ENCODE measurements at places on chromosomes 5 and 9.

GRCh38 chr9:36161187-36161586 is 8.0 kb upstream of the CCIN start:
- peak; percentile 52 for DNase-seq

- DNase-seq = no peak
Measured at GRCh38 chr9:134424818-134425217, 98.6 kb downstream of the RXRA start.

DNA sequence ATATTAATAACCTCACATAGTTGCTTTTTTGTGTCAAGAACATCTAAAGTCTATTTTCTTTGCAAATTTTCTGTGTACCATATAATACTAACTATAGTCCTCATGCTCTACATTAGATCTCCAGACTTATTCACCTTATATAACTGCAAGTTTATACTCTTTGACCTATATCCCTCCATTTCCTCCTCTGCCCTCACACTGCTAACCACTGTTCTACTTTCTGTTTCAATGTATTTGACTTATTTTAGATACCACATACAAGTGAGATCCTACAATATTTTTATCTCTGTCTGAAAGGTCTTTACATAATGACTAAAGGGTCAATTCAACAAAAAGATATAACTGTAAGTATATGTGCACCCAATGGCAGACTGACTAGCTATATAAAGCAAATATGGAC is 789.7 kb upstream of the ZNF608 start:
- DNase-seq = no peak

DNA sequence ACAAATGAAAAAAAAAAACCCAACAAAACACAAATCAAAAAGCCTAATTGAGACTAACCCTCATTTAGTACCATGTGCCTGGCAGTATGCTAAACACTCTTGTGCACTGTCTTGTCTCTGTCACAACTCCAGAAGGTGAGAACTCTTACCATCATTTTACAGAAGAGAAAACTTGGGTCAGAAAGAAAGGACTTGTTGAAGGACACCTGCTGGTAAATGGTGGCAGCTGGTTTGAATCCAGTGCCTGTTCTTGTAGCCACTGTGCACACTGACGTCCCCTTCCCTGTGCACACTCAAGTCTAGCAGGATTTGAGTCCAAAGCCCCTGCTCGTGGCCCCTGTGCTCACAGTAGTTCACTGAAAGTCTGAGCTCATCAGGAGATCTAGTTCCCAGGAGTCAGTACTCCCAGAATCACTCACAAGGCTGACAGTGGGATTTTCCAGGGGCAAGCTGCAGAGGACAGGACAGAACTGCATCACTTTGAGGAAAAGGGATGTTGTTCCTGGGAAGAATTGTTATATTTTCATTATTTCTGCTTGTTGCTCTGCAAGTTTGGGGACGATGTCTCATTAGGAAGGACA is 43.0 kb upstream of the HSD17B4 start:
- no peak for DNase-seq

DNA sequence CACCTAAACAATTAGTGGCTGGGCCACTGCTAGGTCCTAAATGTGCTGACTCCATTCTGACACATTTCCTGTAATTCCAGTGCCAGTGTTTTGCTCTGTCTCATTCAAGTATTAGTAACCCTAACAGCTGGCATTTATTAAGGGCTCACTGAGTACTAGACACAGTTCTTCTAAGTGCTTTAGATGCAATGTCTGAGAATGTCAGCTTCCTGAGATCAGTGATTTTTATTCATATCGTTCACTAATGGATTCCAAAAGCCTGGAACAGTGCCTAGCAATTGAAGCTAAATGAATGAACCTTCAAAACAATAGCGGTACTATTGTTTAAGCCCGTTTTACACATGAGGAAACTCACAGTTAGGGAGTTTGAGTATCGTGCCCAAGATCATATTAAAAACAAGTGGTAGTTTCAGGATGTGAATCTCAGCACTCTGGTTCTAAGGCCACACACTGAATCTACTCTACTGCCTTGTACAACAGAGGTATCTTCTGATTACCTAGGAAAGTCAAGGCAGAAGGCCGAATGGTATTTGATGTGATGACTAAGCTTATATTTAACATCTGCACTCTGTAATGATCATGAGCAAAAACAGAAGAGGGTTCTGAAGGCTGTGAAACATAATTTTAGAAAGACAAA is 304.0 kb downstream of the PJA2 start:
- peak; percentile 74 for DNase-seq

- DNase-seq = no peak
Measured at GRCh38 chr5:77981820-77982219, 205.7 kb upstream of the TBCA start.

DNA sequence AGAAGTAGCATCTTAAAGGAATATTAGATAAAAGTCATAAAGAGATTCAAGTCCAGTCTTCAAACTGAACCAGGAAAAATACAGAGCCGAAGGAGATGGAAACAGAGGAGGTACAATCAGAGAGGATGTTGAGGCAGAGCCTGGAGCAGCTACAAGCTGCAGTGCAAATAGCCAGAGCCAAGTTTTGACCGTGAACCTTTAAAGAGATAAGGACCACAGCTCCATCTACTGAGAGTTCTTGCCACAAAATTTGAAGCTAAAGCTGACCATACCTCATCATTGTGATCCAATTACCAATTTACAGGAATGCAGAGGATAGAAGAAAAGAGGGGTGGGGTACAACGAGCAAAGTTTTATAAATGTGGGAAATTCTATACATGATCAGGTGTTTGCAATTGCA is 10.4 kb upstream of the DEPDC1B start:
- DNase-seq = no peak

- no peak for DNase-seq
Measured at GRCh38 chr5:67035098-67035740, 161.4 kb downstream of the CD180 start.

- DNase-seq = no peak
Measured at GRCh38 chr9:132049323-132049882, 30.3 kb downstream of the MED27 start.

DNA sequence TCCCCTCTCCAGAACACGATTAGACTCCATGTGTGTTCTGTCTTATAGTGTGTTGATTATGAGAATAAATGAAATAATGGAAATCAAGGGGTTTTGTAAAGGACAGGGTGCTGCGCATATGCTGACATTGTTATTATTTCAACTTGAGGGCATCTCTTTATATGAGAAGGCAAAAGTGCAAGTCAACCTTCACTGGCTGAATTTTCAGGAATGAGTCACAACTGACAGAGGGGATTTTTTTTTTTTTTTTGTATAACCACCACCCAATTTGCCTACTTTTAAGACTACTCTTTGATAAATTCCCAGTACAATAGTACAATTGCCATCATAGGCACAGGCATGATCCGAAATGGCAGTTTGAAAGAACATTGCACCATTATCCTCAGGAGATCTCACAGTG is 419.2 kb upstream of the NMUR2 start:
- no peak for DNase-seq

GRCh38 chr9:32574858-32575257 is 1.9 kb upstream of the NDUFB6 start:
- DNase-seq = no peak

GRCh38 chr9:120481248-120481647 is 98.7 kb downstream of the CDK5RAP2 start:
- no peak for DNase-seq

- no peak for DNase-seq
Measured at GRCh38 chr5:69188811-69189161, 597 bp upstream of the CENPH start.

GRCh38 chr5:17080361-17080760 is 137.1 kb upstream of the BASP1 start:
- DNase-seq = no peak

- DNase-seq = no peak
Measured at GRCh38 chr9:34536685-34537084, 13.9 kb upstream of the ENHO start.

GRCh38 chr9:101458963-101459631 is 23.5 kb upstream of the ALDOB start:
- peak; percentile 78 for DNase-seq

- DNase-seq = peak; percentile 92
Measured at GRCh38 chr5:167982-168660, 23.2 kb upstream of the LRRC14B start.

- no peak for DNase-seq
Measured at GRCh38 chr5:1009359-1010180, 968 bp downstream of the NKD2 start.

DNA sequence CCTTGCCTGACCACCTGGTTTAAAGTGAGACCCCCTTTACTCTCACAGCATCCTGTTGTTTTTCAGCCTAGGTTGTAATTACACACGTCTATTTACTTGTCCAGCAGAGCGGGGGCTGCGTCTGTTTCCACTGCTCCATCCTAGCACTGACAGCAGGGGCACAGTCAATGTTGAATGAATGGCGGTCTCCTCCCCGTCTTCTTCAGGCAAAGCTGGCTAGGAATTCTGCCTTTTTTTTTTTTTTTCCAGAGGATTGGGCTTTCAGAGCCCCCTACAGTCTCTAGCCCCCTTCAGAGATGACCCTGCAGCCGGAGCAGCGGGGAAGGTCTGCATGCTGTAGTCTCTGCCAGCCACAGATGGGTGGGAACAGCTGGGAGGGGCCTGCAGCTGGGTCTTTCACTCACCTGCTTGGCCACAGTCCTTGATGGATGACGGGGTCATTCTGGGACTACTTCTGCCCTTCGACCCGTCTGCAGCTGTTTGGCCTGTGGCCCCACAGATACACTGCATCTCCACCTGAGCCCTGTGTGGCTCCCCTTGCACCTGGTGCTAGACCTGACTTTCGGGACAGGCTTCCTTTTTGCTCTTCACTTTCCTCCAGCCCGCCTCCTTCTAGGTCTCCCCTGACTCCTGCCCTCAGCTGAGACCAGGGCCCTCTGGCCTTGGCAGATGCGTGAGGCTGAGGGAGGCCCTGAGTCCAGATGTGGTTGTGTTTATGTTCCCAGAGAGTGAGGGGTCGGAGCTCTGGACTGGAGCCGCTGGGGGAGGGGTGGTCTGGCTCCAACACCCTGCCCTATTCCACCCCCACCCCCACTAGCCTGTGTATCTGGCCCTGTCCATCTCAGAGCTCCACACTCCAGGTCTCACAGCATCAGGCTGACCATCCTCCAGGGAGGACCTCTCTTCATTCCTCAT is 8.0 kb downstream of the PITX1 start:
- DNase-seq = no peak

DNA sequence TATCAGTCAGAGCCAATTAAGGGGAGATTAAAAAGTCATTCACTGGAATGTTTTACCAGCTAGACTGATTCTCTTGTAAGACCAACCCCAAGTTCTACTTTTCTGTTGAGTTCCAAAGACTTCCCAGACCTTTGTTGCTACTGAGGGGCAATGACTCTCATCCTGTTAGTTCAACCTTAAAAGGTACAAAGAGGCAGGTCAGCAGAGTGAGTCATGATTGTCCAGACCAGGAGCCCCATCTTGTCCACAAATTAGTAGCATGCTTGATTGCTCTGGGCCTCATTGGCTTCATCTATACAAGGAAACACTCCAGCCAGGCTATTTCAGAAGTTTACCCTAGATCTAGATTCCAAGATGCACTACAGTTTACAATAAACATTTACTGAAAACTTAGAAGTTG is 79.9 kb upstream of the IL7R start:
- DNase-seq = no peak

- no peak for DNase-seq
Measured at GRCh38 chr9:16396389-16396788, 474.1 kb downstream of the BNC2 start.

DNA sequence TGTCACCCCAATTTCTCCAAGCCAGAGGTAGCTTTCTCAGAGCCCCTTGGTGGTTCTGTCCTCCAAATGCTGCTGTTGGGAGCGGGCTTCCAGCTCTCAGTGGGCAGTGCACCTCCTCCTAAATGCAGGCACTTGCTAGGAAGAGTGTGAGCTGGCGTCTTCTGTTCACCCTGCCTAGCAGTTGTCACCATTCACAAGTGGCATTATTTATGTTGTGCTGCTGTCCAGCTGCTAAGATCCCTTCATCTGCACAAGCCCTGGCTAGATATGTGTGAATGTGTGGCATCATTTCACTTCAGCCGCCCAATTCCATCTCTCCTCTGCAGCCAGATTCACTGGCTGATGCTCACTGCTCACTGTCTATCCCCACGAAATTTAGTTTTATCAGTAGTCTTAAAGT is 43.7 kb downstream of the SLC36A1 start:
- no peak for DNase-seq

DNA sequence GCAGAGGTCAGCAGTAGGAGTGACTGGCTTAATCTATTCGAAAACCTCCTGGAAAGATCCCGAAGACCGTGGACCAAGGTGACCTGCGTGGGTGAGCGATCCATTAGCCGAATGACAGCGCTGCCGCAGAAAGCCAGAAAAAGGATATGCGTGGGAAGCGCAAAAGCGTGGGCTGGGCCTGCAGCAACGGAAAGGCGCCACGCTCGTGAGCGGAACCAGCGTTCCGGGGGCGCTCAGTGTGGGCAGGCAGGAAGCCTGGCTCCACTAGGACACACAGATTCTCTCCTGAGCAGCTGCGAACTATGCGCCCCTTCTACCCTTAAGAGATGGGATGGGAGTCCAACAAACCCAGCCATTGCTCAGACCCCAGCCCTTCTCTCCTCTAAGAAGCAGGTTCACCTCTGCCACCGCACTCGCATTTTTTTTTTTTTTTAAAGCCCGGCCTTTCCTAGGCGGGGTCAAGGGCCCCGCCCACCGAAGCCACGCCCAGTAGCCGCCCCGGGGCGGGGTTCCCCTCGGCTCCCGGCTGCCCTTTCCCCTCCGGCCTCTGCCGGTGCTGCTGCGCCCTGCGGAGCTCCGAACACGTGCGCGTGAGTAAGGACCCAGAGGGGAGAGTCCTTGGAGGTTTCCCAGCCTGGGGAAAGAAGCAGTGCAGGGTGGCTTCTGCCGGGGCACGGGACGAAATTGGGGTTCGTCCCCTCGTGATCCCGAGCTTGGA is 19.8 kb upstream of the MATR3 start:
- DNase-seq = peak; percentile 99

All from GM03348 (cell line).